ENCODE measurements at places on chromosomes 13 and 19. TPM values are rescaled to one million over a fixed set of nuclear protein-coding genes. Genes with fewer than 3 reads are reported as not detected.

DNA sequence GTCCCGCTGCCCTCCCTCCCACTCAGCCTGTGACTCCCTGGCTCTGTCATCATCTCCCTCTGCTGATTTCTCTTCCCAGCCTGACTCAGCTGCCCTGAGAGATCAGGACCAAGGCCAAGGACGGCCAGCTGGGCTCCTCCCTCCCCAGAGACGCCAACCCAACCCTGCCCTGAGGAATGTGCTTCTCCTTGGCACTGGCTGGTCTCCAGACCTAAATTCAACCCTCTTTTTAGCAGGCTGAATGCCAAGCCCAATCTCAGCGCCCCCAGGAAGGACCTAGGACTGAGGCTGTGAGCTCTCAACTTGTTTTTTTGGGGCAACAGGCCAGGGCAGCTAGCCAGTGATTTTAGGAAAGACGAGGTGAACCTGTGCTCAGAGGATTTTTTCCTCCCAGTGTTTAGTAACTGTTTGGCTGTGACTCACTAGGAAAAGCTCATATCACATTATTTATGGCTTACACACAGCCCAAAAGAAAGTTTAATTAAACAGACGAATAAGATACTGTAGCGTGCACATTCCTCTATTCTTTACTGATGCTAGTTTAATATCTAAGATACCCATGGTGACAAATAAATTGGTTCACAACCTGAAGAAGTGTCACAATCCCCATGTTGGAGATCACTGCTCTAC lies 7.4 kb upstream of the IGFL1 start:
- no peak for DNase-seq

GRCh38 chr13:24716011-24716410 lies 35.8 kb downstream of the ATP12A start:
- no peak for DNase-seq

- no peak for DNase-seq
Measured at GRCh38 chr19:45099467-45100191, 6.7 kb downstream of the PPP1R37 start.

The FOXA3 gene
- not detected for total RNA-seq

- no peak for DNase-seq
Measured at GRCh38 chr19:33410915-33411401, 37.4 kb downstream of the CEBPG start.

Measured in B cell (primary cell).